ENCODE measurements at places on chromosomes 2 and 18. TPM values are rescaled to one million over a fixed set of nuclear protein-coding genes. Genes with fewer than 3 reads are reported as not detected.

DNA sequence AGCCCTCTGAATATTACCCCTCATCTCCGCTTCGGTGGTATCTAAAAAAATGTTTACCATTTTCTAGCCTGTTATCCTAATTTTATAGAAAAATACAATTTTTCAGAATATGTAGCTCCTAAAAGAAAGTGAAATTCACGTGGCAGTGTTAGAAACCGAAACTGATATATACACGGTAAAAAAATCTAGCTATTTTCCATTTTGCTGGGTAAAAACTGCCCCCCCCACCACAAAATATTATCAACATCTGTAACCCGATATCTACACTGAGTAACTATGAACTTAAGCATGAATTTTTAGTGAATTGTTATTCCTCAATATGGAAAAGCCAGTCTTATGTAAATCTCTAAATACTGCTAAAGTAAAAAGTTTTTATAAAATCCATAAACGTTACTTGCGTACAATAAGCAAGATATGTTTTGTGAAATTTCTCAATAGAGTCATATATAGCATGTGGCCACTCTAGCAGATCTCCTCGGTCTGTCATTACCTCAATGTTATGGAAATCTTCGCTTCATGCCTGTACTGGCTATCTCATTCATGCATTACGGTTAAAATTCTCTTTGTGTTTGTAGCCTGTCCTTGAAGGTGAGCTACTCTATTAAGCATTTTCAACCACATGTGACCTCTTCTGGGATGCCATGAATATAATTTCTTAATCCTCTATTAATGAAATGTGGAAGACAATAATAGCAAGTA is 524.2 kb downstream of the TRIB2 start:
- no peak for DNase-seq

GRCh38 chr2:7525746-7526145 is 608.5 kb downstream of the RNF144A start:
- DNase-seq, result no peak

DNA sequence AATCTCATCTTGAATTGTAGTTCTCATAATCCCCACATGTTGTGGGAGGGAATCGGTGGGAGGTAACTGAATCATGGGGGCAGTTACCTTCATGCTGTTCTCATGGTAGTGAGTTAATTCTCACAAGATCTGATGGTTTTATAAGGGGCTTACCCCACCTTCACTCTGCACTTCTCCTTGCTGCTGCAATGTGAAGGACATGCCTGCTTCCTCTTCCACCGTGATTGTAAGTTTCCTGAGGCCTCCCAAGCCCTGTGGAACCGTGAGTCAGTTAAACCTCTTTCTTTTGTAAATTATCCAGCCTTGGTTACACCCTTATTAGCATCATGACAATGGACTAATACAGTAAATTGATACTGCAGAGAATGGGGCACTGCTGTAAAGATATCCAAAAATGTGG is 57.9 kb downstream of the SCN7A start:
- no peak for DNase-seq

DNA sequence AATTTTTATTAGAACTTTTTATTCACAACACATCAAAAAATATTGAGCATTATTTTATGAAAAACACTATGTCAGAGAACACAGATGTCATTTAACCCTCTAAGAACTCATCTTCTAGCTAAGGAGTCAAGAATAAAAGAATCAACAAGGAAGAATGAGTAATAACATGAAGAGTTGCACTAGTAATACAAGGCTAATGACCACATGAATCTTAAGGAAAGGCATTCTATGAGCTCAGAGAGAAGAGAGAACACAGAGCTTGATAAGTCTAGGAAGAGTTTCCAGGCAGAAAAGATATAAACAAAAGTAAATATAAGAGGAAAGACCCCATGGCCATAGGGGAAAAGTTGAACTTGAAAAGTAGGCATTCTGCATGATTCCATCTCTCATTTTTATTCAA is 166.5 kb downstream of the MAIP1 start:
- no peak for DNase-seq

DNA sequence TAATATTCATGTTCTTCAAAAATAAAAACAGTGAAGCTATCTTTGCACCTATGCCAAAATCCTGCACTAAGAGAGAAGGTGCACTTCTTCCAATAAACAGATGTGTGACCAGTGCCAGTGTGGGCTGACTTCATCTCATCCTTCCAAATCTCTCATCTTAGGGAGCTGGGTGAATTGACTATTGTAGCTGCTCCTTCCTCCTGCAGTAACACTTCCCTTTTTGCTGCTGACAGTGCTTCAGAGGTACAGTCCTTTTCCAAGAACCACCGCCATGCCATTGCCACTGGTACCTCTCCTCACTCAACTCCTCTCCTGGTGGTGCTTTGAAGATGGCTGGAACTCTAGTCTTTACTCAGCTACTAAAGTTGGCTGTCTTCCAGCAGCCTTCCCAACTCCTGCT is 42.1 kb upstream of the ARHGAP25 start:
- DNase-seq, result no peak

DNA sequence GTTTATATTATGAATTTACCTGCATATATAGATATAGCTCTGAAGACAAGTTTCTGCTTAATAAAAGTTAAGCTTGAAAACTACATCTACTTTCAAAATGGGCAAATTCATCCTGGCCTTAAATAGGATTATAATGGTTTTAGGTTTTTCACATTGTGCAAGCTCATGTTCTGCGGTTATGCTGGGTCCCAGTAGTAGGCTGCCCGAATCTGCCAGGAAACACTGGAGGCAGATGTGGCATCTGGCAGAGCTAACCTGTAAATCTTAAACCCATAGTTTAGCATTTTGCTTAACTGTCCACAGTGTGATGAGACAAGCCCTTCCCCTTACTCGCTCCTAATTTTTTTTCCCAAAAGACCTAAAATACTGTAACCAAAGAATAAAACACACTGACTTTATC is 234.2 kb downstream of the TCF4 start:
- DNase-seq, result no peak

DNA sequence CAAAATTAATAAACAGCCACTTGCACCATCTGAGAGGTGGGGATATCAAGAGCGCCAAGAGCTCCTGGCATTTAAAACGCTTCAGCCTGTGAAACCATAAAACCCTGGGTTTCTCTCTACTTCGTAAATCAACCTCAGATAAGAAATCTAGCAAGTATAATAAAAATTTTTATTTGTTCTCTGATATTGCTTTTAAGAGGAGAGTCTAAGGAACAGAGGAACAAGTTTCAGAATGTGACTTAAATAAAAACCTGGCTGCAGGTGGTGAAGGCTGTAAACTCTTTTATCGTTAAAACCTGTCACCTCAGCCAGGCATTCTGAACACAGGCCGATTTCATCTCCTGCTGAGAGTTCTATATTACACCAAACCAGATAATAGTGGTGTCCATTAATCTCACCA is 9.9 kb downstream of the DYTN start:
- DNase-seq, result no peak

DNA sequence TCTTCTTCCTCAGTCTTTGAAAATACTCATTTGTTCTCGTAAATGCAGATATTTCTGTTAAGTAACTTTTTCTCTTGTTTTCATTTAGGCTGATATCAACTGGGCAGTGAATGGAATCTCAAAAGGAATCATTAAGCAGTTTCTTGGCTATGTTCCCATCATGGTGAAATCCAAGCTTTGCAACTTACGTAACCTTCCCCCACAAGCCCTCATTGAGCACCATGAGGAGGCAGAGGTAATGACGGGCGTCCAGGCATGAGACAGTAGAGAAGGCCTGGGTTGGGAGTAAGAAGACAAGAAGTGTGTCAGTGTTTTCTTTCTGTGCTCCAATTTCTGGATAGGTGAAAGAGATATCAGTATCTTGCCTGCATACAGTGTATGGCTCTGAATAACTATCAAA is 5.1 kb downstream of the POLR1B start:
- peak; percentile 94 for DNase-seq

GRCh38 chr2:42132966-42133641 is 36.0 kb upstream of the EML4 start:
- DNase-seq, result peak; percentile 93

RUFY4 gene
- not detected for total RNA-seq

AP1S3 gene
- total RNA-seq, result 57.7 TPM

MPP4 gene
- total RNA-seq, result not detected

REG3G gene
- total RNA-seq, result not detected
